Erythroblast (primary cell): ENCODE measurements at places on chromosomes 1 and 21.
A peak's percentile ranks its signal among the peaks of the same experiment; 100 is the strongest.

GRCh38 chr1:31183927-31184554, 55.6 kb downstream of the NKAIN1 start:
- peak; percentile 40 for DNase-seq

- DNase-seq = peak; percentile 13
Observed at GRCh38 chr1:6248932-6249738, 5.2 kb downstream of the HES3 start.

GRCh38 chr1:3772715-3773571, at the start of gene SMIM1:
TSS of gene SMIM1 (plus strand) at chr1:3772749. CDS start at chr1:3775374, 2,625 bp downstream.
- DNase-seq = peak; percentile 60

DNA sequence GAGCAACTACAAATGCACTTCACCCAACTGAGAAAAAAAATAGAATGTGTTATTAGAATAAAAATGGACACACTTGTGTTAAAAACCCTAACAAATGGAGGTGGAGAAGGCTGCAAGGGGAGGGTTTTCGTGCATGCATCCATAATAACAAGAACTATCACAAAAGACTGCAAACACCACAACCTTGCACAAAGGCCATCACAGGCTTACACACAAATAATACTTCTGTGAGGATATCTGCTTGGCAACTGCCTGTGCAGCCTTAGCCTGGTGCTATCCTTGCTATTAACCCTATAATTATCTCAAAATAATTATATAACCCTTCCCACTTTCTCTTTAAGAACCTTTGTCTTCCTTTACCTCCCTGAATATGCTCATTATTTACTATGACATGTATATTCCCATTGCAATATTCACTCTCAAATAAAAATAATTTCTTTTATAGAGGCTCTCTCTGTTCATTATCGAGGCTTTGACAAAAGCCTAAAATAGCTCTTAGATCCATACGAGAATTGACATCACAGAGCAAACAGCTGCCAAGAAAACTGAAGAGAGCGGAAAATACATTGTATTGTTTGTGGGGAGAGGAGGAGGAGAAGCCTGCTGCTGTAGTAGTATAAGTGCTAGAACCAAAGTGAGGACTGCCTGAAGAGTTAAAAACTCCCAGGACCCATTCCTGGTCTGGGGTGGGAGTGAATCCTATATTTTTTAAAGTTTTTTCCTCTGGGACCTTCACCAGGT, 1768.7 kb downstream of the BRINP3 start:
- DNase-seq = no peak

DNA sequence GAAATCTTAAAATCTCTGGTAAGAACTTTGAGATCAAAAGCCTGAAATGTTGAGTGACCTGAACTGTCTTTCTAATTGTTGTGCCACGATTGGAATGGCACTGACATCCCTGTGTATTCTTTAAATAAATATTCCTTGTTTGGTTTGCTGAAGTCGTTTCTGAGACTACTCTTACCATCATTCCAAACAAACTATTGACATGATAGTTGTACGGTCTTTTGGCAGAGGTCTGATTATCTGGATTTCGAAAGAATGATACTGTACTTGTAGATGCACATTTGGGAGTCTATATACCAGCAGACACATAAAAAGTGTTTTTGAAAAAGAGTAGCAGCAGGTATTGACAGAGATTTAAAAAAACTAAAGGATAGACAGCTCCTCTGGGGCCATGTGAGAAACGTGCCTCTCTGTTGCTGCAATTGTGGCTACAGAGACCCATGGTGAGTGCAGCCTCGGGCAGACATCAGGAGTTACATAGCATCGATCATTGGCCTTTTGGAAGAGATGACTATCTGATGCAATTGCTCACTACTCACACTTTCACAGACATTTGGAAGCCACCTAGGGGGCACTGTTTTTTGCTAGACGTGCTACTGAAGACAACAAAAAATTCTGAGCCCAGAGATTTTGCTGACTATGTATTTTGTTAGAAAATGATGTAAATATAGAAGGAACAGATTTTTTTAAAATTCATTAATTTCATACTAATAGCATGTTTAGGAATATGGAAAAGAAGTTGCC, 464.5 kb downstream of the KCNT2 start:
- no peak for DNase-seq

DNA sequence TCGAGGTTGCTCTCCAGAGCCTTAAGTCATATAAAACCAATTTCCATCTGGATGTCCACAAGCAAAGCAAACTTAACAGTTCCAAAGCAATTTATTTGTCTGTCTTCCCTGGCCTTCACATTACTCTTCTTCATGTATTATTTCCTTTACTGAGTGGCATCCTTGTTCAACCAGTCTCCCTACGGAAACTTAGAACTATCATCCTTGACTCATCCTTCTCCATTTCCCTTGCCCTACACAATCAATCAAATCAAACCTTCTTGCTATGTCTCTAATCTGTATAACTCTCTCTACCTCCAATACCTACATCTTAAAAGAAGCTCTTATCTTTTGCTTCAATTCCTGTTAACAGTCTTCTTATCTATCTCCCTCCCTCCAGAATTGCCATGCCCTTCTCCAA, 25.4 kb downstream of the EGLN1 start:
- DNase-seq = no peak

DNA sequence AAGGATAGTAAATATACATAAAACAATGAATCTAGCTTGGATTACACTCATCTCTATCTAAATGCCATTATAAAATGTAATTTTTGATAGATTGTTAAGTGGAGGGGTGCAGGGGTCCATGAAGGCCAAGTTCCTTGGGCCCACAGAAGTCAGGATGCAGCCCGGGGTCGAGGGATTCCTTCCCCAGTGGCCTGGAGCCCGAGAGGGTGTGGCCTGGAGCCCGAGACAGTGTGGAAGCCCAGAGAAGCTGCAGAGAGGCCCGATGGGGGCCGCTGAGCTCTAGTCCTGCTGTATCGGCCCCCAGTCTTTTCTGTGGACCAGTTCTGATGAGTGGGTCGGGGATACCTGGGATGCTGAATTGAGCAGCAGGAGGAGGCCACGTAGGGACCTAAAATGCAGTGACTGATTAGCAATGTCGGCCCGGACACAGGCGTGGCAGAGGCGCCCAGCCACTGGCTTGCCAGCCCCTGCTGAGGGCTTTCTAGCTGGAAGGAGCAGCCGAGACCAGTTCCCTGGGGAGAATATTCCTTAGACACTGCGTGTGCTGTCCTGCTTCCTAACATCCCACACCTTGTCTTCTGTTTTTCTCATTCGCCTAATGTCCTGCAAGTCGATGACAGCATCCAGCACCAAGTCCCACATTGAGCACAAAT, 38.9 kb downstream of the UMODL1 start:
- no peak for DNase-seq

DNA sequence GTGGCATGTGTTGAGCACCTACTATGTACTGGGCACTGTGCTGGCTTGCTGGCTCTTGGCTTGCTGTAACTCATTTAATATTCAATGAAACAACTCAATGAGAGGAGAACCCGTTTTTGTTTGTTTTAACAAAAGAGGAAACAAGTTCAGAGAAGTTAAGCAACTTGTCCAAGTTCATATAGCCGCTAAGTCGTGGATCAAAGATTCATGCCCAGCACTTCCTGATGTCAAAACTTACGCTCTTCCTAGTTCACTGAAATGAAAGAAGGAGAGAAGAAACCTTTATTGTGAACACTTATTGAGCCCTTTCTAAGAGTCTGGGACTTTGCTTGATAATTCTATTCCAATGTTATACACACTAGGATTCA, 475.9 kb downstream of the PTPRU start:
- DNase-seq = no peak

DNA sequence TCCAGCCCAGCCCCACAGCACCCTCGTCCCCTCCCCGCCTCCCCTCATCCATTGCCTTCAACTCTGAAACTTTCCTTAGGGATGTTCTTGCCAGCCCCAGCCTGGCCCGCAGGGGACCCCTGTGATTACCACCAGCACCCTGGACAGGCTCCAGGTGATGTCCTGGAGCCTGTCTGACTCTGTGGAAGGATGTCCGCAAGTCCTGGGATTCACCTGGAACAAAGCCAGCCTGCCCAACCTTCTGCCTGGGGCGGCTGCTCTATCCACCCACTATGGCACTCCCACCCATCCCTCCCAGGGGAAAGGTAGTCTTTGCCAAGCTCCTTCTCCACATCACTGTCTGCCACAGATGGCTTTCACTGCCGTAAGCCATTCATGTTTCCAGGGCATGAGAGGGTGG, 24.4 kb upstream of the PTPRF start:
- DNase-seq = no peak

DNA sequence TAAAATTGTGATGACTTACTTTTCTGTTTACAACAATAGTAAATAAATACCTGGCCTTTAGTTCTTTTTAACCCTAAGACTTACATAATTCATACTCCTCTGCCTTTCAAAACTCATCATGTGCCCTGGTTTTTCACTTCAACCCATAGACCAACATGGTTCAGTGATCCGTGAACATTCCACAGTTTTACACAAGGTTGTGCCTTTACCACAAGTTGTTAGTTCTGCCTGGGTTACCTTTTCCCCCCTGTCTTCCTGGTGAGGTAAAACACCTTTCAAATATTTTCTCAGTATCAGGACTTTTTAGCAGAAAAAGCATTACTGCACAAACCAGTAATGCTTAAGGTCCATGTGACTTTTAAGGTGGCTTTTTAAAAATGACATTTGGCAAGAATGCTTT, 1466.4 kb downstream of the PLA2G4A start:
- no peak for DNase-seq

DNA sequence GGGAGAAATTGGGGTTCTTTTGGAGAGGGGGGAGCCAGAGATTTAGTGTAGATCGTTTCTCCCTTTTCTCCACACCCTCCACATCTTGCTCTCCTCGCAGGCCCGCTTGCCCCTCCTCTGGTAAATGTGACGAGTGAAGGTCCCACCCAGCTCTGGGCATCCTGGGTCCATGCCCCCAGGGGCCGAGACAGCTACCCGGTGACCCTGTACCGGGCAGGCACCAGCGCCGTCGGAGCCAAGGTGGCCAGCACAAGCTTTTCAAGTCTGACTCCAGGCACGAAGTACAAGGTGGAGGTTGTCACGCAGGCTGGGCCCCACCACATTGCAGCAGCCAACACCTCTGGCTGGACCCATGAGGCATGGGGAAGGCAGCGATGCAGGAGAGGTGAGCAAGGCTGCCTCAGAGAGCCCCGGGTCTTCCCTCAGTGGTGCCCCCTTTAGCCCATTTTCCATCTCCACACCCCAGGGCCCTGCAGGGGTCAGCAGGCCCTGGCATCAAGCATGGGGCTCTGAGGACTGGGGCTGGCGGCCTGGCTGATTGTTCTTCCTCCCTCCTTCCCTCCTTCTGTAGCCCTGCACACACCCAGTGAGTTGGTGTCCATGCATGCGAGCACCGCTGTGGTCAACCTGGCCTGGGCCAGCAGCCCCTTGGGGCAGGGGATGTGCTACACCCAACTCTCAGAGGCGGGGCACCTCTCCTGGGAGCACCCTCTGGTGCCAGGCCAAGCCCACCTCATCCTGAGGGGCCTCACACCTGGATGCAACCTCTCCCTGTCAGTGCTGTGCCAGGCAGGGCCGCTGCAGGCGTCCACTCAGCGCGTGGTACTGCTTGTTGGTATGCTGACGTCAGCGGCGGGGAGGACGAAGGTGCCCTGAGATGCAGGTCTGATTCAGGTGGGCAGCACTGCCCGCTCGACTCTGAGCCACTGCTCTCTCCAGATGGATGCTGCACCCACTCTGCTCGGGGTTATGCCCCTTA, 16.4 kb upstream of the LGR6 start:
- no peak for DNase-seq

DNA sequence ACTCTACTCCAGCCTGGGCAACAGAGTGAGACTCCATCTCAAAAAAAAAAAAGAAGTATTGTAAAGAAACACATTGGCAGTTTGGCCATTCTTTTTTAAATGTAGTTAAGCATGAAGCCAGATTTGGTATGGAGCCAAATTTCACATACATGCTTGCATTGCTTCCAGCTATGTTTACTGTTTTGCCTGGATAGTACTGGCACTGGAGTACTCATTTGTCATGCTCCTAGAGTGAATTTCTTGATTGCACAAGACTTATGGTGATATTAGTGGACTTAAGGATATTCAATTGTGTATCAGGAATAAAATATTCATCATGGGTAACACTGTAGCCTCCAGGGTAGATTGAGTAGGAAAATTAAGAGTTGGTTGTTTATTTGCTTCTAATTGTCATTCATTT, 24.5 kb upstream of the SLC9A1 start:
- no peak for DNase-seq

DNA sequence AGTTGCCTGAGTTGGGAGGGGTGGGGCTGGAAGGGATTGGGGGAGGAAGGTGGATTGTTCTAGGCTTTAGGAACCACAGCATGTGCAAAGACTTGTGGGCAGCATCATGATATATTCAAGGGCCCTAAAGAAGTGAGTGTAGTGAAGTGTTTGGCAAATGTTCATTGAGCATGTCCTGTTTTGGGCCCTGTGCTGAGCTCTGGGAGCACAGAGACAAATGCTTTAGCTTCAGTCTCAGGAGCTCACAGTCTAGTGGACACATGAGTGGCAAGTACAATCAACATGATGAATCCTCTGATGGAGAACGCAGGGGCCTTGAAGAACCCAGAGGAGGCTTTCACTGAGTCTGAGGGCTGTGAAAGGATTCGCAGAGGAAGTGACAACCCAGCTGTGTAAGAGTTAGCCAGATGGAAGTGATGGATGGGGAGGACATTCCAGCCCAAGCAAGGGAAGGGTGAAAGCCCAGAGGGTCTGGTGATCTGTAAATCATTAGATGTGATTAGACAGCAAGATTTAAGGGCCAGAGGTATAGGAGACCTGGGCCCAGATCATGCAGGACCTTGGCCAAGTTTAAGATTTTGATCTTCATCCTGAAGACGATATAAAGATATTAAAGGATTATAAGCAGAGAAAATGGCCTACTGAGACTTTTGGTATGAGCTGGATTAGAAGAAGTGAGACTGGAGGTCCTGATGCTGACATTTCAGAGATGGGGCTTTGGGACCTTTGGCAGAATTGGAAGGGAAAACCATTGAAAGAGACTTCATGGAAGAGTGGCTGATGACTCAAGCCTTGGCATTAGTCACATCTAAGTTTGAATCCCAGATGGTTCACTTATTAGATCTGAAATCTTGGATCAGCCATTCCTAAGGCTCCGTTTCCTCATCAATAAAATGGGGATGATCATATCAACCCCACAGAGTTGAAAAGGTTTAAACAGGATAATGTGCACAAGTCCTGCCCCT, 4.6 kb downstream of the IPO13 start:
- DNase-seq = no peak

GRCh38 chr1:199784138-199784895, 243.2 kb upstream of the NR5A2 start:
- no peak for DNase-seq

GRCh38 chr1:195481293-195481692, 1126.9 kb downstream of the KCNT2 start:
- DNase-seq = no peak

- DNase-seq = no peak
Observed at GRCh38 chr1:162248854-162249535, 127.7 kb downstream of the SPATA46 start.
